ENCODE measurements at places on chromosomes 5 and 9.

GRCh38 chr9:133981589-133981957, 10.6 kb downstream of the VAV2 start:
- DNase-seq = no peak

DNA sequence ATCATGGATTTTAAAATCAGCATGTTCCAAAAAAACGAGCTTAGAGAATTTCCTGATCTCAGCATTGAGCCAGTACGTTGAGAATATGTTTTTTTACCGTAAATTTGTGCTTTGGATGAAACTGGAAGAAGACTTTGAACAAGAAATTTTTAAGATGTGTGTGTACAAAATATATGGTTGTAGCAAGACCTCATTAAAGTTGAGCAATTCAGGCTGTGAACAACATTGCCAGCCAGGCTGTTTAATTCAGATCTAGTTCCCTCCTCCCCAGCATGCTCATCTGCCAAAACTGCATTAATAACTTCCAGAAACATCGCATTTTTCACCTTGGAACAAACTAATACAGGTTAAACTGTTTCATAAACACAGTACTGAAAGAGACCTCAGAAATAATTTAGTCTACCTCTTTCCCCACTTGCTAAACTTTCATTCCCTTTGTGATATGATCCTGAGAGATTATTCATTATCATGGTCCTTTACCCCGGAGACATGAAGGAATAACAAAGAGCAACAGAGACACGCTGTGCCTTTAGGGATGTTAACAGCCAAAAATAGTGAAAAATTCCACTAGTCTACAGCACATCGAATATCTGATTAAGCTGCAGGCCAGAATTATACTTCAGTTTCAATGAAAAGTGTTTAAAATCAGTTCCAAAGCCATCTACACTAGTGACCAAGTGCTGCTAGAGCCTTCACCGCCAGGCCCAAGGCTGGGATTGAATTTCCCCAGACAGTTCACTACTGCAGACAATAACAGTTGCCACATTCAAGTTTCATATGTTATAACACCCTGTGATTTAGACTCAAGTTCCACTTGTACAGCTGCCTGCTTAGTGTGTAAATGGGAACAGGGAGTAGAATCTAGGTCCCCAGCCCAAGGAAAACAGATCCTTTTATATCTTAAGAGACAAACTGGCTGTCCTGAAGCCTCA, 89.6 kb downstream of the EFNA5 start:
- no peak for DNase-seq

GRCh38 chr5:158485604-158486081, 614.1 kb downstream of the EBF1 start:
- no peak for DNase-seq

DNA sequence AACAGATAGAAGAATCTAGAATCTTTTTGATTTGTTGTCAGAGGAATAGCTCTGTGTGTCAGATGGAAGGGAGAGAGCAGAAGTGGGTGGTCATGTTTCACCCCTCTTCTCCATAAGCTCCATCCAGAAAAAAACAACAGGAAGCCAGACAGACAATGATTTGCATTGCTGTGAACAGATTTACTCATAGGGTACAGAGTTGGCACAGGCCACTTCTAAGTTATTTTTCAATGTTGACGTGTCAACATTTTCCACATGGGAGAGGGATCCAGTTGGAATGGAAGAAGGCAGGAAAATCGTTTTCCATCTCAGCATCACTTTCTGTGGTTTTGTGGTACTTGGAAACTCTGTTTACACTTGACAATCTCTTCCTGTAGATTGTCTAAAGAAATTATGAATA, 86.7 kb downstream of the INSYN2B start:
- DNase-seq = no peak

DNA sequence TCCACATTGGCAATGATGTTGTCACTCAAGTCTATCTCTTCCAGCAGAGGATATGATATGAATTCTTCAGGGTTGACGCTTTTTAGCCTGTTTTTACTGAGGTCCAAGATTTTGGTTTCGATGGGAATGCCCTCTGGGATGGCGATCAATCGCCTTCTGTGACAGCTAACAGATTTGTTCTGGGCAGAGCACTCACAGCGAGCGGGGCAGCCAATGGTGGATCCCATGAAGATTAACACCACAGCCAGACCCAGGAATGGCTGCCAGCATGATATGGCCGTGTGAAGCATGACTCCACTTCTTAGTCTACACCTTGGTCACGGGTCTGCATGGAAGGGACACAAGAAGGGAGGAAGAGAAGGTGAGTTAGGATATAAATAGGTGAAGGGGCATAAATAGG, 377.1 kb upstream of the C9orf72 start:
- DNase-seq = no peak

DNA sequence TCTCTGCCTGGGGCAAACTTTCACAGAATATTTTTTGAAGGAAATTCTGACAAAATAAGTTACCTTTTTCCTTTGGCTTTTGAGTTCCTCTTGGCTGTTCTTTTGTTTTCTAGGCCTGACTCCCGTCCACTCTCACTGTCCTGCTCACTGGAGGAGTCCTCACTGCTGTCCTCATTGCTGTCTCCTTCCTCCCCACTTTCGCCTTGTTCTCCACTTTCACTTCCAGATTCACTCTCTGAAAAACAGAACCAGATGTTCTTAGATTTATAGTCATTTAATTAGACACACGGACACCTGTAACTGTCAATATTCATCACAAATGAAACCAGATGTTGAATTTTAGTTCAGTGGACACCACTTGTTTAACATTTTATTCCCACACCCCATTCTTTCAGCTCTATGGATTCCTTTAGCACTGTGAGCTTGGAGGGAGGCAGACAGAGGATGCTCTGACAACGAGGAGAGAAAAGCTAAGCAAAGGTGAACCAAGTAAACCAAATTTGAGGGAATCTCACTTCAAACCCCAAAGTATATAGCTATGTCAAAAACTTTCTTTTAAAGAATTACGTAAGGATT, 180.7 kb downstream of the AP3B1 start:
- peak; percentile 70 for DNase-seq

- DNase-seq = no peak
Observed at GRCh38 chr5:1228120-1228519, 2.9 kb downstream of the SLC6A18 start.

GRCh38 chr9:120741191-120741590, 26.9 kb upstream of the MEGF9 start:
- no peak for DNase-seq

DNA sequence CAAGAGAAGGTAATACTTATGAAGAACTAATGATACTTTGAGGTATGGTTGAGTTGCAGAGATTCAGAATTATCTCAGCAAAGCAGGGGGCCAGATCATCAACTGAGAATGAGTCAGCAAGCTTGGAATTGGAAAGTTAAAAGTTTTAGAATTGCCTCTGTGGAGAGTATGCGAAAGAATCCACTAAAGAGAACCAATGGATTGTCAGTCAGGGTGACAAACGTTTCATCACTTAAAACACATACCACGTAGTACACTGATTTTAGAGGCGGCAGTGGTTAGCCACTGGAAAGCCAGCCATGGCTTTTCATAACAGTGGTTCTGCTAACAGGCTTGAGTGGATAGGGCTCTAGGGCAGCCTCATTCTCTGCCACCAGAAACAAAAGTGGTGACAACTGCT, 30.7 kb downstream of the AOPEP start:
- no peak for DNase-seq

DNA sequence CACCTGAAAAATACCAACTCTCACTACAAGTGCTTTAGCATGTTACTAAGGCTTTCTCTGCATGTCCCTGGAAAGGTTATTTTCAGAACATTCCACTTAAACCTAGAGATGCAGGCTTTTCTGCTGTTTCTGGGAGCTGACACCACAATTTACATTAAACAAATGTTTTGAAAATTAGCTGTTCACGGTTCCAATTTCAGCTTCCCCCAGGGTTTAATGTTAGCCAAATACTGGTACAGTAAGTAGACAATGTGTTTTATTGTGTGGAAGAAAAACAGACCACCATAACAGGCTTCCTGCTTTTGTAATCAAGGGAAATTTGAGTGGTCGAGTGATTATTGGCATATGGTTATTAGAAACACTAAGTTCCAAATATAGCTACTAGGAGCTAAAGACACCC, 32.0 kb downstream of the MACROH2A1 start:
- no peak for DNase-seq

DNA sequence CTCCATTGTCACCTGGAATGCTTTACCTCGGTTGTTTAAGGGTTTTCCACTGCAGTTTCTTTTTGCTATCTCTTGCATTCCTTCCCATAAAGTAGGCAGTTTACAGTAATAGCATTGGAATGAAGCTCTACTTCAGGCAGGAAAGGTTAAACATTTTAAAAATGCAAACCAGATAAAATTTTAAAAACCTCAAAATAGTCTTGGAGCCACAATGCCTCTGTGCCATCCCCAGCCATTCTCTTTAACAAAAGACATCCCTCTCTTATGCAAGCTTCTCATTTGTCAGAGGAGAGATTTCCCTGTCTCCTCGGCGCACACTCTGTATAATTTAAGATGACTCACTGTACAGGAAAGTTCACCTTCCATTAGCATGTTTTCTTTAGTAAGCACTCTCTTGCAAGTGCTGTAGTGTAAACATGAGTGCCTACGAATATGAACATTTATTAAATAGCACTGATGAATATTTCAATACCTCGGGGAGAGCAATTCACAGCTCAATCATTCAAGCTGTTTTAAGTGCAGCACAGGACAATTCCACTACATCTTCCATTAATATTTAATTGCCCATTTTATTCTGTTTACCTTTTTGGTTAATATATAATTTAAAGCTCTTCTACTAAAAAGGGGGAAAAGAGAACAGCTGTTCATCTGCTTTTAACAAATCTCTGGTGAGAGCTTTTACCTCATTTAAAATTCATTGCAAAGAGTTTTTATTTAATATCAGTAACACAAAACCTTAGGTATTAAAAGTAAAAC, 343.6 kb downstream of the SPATA31D1 start:
- no peak for DNase-seq

GRCh38 chr5:134111741-134112647, 2.5 kb upstream of the TCF7 start:
- DNase-seq = no peak

DNA sequence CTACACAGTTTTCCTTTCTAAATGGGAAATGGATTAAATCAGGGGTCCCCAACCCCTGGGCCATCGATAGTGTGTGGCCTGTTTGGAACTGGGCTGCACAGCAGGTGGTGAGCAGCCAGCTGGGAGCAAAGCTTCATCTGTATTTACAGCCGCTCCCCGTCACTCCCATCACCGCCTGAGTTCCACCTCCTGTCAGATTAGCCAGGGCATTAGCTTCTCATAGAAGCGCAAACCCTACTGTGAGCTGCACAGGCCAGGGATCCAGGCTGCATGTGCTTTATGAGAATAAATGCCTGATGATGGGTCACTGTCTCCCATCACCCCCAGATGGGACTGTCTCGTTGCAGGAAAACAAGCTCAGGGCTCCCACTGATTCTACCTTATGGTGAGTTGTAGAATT, 41.2 kb upstream of the FLT4 start:
- no peak for DNase-seq

- no peak for DNase-seq
Observed at GRCh38 chr9:90025816-90026215, 421.0 kb downstream of the GADD45G start.

- no peak for DNase-seq
Observed at GRCh38 chr5:103450333-103451061, 112.1 kb downstream of the NUDT12 start.

GRCh38 chr9:133979273-133979920, 12.7 kb downstream of the VAV2 start:
- peak; percentile 86 for DNase-seq

DNA sequence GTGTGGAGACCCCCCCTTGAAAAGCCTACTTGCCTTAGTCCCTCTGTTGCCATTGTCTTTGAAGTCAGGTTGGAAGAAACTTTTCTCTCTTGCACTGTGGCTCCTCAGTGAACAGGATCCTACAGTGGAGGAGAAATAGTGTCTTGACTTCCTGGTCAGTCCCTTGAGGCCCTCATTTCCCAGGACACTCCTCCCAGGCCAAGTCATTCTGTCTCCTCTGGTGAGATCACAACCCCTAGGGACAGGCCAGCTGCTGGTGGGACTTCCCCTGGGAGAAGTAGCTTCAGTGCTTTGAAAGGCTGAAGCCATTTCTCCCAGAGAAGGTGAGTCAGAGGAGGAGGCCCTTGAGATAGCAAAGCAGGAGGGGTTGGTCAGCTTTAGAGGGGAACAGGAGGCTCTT, 10.1 kb upstream of the GRIA1 start:
- no peak for DNase-seq

- DNase-seq = no peak
Observed at GRCh38 chr5:78930721-78931120, 54.4 kb downstream of the ARSB start.

- DNase-seq = peak; percentile 19
Observed at GRCh38 chr9:6955251-6955921, 197.6 kb downstream of the KDM4C start.

DNA sequence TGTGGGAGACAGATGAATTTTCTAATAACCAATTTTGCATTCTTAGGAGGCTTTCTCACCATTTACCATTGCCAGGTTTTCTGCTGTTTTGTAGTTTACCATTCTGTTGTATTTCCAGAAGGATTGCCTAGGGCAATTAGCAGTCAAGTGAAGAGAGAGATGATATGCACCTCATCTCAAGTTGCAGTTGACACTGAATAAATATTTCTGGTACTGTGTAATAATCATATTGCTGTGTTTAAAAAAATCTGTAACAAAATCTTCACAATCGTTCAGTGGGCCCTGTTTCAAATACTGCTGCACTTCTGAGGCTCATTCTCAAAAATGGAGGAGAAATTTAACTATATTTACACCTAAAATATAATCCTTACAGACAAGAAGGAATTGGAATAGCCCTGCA, 706.1 kb upstream of the PTPRD start:
- DNase-seq = no peak

- no peak for DNase-seq
Observed at GRCh38 chr9:80066931-80067330, 495.2 kb downstream of the TLE4 start.

DNA sequence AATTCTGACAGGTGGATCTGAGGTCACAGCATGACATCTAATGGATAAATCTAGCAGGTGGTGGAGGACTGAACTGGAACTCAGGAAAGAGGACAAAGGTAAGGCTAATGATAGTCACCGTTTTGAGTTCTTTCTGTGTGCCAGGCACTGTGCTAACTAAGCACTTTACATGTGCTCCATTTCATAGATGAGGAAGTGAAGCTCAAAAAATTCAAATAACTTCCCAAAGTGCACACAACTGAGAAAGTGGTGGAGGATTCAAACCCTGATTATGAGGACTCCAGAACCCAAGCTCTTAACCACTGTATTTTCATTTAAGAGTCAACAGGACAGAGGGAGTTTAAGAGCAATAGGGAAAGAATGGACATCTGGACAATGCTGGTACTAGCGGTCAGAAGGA, 7.1 kb upstream of the DELE1 start:
- DNase-seq = peak; percentile 42

- no peak for DNase-seq
Observed at GRCh38 chr5:566636-567309, 42.5 kb upstream of the SLC9A3 start.

GRCh38 chr9:33202018-33202417, 34.9 kb upstream of the B4GALT1 start:
- DNase-seq = no peak

- DNase-seq = no peak
Observed at GRCh38 chr9:68777070-68777763, 72.2 kb downstream of the PIP5K1B start.

GRCh38 chr9:127937056-127937387, 632 bp downstream of the DPM2 start:
- DNase-seq = peak; percentile 36

All from OCI-LY7 (cell line).